Glutamatergic neuron (in vitro differentiated cells): ENCODE measurements at places on chromosomes 4 and X. TPM values are rescaled to one million over a fixed set of nuclear protein-coding genes. Genes with fewer than 3 reads are reported as not detected.

DNA sequence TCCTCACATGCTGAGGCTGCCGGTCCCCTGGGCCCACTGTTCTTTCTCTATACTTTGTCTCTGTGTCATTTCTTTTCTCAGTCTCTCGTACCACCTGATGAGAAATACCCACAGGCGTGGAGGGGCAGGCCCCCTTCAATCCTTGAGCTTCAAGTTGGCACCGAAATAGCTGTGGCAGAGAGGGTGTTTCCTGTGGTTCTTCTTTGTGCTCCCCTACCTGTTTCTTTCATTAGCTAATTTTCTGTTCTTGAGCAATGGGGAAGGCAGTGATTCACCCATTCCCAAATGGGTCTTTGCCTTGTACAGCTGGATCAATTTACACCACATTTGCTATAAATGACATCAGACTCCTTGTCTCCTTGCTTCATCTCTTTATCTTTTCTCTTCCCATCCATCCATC is 2.1 kb upstream of the CYSLTR1 start:
- no peaks in the 10 kb centered on the region for H3K4me1 ChIP-seq
- no peak overlapping the region for H3K27ac ChIP-seq
- no peak for DNase-seq
- no peaks in the 10 kb centered on the region for H3K27me3 ChIP-seq
- H3K4me3 ChIP-seq = no peak overlapping the region

The SSX4 gene
- 0.71 TPM for total RNA-seq

The CXCL3 gene
- 0.74 TPM for total RNA-seq

The RAB41 gene
- total RNA-seq = not detected

- H3K36me3 ChIP-seq = no peaks in the 10 kb centered on the region
- no peak overlapping the region for H3K4me3 ChIP-seq
- no peak overlapping the region for H3K27ac ChIP-seq
Observed at GRCh38 chr4:125801373-125801772, 486.6 kb downstream of the FAT4 start.

- no peak for DNase-seq
- no peak overlapping the region for H3K27ac ChIP-seq
- H3K4me1 ChIP-seq = no peaks in the 10 kb centered on the region
- no peaks in the 10 kb centered on the region for H3K27me3 ChIP-seq
- no peak overlapping the region for H3K4me3 ChIP-seq
- no peaks in the 10 kb centered on the region for H3K36me3 ChIP-seq
Observed at GRCh38 chr4:88204882-88205281, 46.4 kb upstream of the ABCG2 start.

The NOX1 gene
- total RNA-seq = not detected
